ENCODE measurements at places on chromosomes 13 and 19. TPM values are rescaled to one million over a fixed set of nuclear protein-coding genes. Genes with fewer than 3 reads are reported as not detected.
A peak's percentile ranks its signal among the peaks of the same experiment; 100 is the strongest.

Gene SMARCA4
- total RNA-seq: 98.6 TPM

Gene DAND5
- 0.18 TPM for total RNA-seq

Gene CDC42EP5
- 569 TPM for total RNA-seq

Gene PGLYRP1
- total RNA-seq: not detected

Gene C13orf46
- 0.75 TPM for total RNA-seq

Gene TMEM221
- 0.18 TPM for total RNA-seq

Gene GRK1
- total RNA-seq: not detected

Gene CBARP
- 0.50 TPM for total RNA-seq

GRCh38 chr19:35098413-35099049, 17.1 kb upstream of the FXYD3 start:
- DNase-seq: no peak

DNA sequence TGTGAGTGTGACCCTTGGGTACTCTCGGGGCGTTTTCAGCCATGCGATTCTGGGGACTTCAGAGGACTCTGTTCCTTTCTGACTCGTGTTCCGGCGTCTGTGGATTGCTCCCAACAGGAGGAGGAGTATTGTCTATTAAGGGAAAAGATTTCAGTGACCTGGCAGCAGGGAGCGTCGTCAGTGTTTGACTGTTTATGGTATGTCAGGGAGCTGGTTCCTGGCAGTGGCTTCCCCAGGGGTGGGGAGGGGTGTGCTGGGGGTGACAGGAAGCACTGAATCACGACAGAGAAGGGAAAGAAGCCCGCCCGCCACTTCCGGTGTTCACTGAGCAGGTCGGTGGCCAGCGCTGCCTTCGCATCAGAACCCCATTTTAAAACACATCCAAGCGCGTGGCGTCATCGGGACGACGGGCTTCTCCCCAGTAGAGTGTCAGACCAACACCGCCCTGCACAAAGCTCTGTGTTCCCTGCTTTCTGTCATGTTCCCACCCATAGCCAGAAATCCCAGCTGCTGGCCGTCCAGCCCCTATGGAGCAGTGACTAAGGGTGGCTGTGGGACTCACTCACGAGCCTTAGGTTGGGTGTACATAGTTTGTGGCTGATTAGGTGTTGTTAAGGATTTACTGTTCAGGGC, 33.8 kb downstream of the COL4A2 start:
- peak; percentile 64 for DNase-seq

DNA sequence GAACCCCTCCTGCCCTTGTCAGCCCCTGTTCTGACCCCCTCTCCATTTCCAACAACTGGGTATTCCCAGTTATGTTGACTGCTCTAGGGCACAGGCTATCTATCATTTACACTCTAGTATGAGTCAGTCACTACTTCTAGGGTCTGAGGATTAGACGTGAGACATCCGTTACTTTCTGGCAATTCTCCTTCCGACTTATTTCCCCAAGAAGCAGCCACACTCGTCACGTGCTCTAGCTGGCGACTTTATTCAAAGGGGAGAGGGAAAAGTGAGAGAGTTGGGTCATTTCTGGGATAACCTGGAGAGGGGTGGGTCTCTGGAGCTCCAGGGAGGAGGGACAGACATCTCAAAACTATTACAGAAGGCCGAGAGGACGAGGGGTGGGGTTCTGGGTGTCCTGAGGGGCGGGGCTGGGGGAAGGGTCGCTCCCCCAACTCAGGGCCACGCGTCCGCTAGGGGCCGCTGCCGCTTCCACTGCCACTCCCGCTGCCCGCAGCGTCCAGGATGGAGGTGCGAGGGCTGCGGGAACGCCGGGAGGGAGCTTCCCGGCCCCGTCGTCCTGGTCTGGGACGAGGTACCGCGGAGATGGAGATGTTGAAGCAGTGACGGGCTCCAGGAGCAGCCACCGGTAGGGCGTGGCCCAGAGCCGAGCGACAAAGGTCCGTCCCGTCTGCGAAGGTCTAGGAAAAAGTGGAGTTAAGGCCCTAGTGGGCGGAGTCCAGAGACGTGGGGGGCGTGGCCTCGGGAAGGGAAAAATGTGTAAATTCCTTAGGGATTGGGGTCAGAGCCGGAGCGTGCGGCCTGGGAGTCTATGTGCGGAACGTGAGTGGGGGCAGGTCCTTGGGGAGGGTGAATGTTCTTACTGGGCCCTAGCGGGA, 8.9 kb downstream of the RTBDN start:
- no peak for DNase-seq

DNA sequence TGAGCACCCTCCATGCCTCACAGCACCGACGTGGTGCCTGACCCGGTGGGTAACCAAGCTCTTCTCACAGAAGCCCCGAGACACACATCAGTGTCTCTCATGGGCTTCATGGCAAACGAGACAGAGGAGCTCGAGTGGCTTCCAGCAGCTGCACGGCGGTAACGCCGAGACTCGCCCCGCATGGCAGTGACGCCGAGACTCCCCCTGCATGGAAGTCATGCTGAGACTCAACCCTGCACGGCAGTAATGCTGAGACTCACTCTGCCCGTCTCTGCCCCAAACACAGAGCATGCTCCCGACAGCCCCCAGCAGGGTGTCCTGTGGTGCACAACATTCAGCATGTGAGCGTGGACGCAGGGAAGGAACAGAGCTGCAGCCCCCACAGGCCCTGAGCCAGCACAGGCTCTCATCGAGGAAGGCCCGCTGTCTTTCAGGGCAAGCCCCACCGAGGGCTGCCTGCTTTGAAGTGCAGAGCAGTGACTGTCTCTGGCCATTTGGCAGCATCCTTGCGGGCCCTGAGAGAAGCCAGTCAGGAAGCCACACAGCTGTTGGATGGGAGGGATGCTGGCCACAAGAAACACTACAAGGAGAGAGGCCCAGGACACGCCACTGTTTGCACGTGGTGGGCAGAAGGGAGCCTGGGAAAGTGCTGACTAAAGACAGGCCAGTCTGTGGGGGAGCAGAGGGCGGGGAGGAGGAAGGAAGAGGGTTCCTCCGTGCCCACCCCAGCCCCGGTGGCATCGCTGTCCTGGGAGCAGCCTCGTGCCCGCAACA, 9.5 kb downstream of the GAS6 start:
- DNase-seq: peak; percentile 66

- no peak for DNase-seq
Observed at GRCh38 chr13:101893021-101893420, 440.5 kb downstream of the ITGBL1 start.

DNA sequence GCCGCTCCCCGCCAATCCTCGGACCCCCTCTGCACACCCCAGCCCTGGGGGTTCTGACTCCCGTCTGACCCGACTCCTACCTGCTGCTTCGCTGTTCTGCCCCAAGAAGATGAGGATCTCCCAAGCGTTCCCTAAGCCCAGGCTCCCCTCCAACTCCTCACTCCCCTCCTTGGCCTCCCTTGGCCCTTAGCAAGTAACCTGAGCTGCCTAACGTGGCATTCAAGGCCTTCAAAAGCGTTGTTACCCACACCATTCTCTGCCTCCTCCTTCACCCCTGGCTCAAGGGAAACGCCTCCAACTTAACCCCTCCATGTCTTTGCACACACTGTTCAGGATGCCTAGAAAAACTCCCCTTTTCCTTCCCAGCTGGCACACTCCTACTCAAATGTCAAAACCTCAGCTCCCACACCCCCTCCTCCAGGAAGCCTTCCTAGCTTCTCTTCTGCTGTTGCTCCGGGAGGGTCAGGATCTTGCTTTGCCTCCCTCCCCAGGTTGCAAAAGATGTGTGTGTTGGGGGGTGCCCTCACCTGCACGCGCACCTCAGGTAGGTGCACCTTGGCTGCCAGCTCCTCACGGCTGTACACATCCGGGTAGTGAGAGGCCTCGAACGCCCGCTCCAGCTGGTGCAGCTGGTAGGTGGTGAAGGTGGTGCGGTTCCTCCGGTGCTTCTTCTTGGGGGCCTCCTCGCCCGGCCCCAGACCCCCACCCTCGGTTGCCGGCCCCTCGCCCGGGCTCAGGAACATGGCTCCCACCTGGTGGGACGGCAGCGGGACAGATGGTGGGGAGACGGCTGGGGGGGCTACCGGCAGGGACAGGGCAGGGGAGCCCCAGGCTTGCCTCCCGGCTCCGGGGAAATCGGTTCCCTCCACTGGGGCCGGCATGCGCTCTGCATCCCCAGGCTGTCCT, 775 bp downstream of the RAX2 start:
- no peak for DNase-seq

- DNase-seq: no peak
Observed at GRCh38 chr13:33057019-33057780, 41.0 kb downstream of the KL start.

GRCh38 chr19:43595605-43595998, 332 bp downstream of the IRGQ start:
- no peak for DNase-seq

- DNase-seq: no peak
Observed at GRCh38 chr19:44476559-44477408, 23.5 kb downstream of the ZNF180 start.

- DNase-seq: no peak
Observed at GRCh38 chr19:23241419-23241818, 8.8 kb downstream of the ZNF724 start.

- DNase-seq: no peak
Observed at GRCh38 chr13:21837841-21838551, 167.1 kb downstream of the FGF9 start.

DNA sequence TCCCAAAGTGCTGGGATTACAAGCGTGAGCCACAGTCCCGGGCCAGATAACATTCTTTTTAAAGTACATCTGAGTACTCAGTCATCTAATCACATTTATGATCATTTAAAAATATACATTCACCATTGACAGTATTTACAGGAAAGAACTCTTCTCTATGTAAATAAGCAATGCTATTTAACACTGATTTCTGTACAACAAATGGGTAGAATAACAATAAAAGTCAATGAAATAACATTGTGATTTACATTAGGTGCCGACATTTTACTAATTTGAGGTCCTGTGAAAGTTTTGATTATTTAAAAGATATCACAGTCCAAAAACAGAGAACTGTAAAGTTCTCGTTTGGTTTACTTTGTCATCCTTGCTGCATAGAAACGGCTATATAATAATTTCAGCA, 1763.7 kb downstream of the SLITRK1 start:
- DNase-seq: no peak

DNA sequence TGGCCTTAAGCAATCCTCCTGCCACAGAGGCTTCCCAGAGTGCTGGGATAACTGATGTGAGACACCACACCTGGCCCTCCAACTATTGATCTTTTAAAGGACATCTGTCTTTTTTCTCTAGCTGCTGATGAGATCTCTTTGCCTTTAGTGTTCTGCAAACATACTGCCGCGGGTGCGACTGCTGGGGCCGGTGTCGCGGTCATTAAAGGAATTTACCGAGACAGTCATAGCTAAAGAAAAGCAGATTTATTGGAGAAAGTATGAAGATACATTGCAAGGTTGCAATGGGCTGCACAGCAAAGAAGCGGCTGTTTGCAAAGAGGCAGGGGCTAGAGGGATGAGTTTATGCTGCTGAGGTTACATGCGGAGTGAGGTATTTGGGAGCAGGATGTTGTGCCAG, 31.2 kb upstream of the LRRC4B start:
- DNase-seq: no peak

DNA sequence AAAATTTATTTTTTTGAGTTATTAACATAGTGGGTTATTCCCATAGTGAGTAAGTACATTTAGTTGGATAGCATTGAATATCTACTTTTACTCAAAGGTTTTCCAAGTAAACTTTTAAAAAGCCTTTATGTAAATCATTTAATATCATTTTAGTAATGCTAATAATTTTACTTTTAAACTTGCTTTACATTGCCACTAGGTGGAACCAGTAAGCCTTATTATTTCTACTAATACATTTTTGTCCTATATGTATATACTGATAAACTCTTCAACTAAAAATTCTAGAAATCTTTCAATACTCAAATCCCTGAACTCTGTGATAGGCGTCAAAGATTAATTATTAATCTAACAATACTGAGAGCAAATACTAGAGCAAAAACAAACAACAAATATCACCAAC, 1709.2 kb upstream of the PCDH20 start:
- no peak for DNase-seq

DNA sequence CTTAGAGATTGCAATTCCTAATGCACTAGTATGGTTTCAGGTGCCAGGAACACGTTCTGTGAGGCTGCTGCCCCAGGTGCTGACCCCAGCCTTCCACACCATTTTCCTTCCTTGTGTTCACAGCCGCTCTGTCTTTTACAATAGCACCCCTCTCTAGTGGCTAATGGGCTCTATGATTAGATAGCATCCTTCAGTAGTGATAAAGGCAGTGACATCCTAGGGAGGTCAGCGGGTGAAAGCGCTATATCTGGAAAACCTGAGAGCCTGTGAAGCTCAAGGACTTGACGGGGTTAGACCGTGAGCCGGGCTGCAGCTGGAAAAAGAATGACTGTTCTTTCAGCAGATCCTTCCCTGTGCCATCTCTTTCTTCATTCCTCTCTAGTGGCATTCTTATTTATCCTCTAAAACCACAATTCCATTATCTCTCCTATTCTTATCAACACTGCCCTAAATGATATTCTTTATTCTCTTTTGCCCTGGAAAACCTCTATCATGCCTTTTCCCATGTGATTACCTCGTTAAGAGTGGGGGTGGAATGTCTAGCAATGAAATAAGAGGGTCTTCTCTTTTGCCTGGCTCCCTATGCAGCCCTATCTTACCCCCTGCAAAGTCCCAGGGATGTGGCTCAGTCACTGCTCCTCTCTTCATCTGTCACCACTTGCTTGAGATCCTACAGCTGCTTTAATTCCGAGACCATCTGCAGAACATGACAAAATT, 21.8 kb downstream of the ALOX5AP start:
- DNase-seq: no peak

DNA sequence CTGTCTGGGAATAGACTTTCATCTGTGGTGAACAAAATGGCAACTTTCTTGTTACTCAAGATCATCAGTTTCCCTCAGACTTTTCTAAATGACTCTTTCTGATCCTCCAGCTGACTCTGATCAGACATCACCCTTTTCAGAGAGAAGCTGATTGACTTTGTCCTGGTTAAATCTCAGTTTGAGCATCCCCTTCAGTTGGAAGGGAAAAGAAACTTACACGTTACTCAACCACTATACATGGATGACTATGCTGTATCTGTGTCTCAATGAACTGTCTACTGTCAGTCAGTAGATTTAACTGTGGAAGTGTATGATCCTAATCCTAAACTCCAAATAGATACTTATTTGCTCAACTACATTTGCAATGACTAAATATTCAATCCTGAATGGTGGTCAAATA, 118.5 kb downstream of the NALCN start:
- no peak for DNase-seq

GRCh38 chr19:30334841-30335240, 37.3 kb upstream of the ZNF536 start:
- peak; percentile 21 for DNase-seq

GRCh38 chr13:83221256-83221655, 661.0 kb downstream of the SLITRK1 start:
- DNase-seq: no peak

Measured in left colon (tissue), 2 donors.